ENCODE measurements at places on chromosomes 7 and 10.

DNA sequence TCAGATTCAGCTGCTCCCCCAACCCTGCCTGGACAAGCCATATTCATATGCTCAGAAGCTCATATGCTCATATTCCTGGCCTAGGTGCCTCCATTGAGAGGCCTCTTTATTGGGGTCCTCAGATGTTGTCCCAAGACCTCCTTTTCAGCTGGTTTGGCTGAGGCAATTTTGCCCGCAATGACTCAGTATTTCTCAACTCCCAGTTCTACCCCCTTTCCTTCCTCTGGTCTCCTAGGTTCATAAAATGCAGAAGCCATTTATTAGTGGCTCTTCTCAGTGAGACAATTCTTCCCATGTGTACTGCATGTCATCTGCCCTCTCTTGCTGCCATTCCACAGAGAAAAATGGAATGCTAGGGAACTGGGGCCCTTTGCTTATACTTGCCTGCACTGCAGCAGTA, 110.7 kb downstream of the INHBA start:
- no peak for DNase-seq

DNA sequence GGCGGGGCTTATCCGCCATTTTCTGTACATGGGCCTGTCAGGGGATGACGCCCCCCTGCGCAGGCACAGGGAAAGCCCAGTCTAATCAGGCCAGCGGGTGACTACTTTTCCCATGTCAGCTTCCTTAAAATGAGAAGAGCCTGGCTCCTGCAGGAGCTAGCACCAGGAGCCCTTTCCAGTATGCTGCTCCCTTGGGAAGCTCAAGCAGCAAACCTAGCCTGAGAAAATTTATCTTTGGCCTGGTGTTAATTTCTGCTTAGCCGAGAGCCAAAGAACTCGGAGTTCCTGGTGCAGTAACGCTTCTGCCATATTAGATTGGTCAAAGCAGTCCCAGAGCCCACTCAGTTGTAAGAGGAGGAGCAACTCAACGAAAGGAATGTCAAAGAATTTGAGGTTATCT, 239.0 kb upstream of the PHYHIPL start:
- DNase-seq: no peak

- no peak for DNase-seq
Observed at GRCh38 chr10:33612551-33612950, 278.1 kb upstream of the NRP1 start.

DNA sequence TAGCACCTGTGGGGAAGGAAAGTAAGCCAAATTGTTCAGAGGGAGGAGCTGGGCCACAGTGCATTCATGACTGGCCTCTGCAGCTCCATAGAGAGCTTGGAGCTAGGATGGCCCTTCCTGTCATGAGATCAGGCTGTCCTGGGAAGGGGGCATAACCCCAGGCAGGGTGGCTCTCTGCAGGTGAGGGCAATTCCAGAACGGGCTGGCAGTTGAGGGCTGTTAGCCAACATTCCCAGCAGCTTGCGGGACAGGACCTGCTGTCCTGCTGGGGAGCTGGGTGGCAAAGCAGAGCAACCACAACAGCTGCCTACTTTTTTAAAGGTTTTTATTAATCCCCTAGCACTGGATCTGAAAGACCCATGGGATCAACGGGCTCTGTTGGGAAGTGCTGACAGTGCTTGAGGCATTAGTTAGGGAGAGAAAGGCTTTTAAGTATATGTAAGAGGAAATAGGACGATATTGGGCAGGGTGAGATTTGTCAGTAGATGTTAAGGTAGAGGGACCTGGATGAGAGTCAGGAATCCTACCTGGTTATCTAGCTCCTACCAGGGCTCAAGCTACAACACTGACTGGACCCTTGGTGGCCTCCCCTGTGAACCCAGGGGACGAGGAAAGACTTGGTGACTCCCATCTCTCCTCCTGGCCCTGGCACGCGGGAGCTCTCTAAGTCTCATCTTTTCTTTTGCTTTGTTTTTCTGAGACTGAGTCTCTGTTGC, 77.8 kb downstream of the NAMPT start:
- no peak for DNase-seq

DNA sequence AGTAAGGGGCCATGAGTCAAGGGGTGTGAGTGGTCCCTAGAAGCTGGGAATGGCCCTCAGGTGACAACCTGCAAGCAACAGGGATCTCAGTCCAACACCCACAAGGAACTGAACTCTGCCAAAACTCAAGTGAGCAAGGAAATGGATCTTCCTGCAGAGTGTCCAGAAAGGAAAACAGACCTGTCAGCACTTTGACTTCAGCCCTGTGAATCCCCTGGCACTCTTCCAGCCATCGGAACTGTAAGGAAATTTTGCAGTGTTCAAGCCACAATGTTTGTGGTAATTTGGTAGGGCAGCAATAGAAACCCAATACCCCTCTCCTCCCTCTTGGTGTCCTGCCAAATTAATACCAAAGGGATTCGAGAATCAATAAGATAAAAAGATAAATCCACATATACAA, 6.9 kb downstream of the LYZL1 start:
- DNase-seq: no peak

- no peak for DNase-seq
Observed at GRCh38 chr7:946256-946996, 8.1 kb downstream of the ADAP1 start.

DNA sequence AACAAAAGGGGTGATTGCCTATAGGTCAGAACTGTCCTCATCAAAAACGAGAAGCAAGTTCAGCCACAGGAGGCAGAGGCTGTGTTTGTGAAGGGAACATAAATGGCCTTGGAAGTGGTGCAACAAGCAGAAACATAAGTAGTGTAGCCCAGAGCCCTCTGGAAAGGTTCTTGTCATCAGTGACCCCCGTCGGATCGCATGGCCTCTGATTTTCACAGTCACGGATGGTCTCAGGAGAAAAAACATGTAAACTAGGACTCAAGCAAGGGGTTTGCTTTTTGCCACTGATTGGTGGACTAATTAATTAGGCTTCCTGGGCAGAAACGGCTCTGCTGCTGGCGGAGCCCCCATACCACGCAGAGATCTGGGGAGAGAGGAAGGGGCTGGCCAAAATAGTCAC, 496.5 kb upstream of the MKI67 start:
- DNase-seq: no peak

DNA sequence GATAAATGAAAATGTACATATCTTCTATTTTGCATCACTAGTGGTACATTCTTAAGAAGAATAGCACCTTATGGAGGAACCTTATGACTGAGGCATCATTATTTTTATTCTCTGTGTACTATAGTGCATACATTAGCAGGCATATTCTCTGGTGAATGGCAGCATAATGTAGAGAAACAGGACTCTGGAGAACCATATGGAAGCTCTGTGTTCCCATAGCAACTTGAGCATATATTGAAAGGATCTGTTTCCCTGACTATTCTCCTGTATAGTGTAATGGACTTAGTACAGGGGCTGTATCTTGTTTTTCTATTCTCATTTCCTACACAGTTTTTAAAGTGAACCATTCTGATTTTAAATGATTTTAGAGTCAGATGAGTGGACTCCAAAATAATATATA, 128.4 kb upstream of the SMIM30 start:
- DNase-seq: peak; percentile 23

DNA sequence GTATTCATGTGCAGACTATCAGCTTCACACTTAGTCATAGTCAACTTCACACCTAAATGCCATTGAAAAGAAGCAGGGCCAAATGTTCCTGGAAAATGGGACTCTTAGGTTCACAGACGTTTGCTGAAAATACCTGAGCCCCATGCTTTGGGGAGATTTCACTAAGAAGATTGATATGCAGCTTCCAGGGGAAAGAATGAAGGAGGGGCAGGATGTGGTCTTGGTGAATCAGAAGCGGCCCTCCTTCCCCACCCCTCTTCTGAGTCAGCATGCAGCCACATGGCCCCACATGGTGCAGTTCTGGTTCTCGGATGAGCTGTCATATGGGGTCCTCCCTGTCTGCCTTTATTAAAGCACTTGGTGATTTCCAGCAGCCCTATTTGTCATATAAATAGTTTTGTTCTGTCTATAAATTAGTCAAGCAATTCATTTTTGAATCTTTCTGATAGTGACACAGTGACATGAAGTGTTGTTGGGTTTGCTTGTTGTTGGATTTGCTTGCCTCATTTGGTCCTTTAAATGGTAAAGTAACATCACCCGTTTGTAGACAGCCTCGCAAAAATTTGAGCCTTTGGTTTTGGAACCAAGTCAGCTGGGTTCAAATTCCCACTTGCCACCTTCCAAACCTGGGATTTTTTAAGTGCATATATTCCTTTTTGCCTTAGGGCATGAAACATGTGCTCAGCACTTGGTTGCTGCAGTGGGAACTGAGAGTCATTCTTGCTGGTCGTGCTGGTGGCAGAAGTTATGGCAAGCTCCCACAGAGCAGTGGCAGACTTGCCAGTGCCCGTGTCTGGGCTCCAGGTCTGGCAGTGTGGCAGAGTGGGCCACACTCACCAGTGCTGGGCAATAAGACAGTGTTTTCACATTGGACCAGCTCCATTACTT, 68.1 kb upstream of the CDK6 start:
- DNase-seq: no peak

DNA sequence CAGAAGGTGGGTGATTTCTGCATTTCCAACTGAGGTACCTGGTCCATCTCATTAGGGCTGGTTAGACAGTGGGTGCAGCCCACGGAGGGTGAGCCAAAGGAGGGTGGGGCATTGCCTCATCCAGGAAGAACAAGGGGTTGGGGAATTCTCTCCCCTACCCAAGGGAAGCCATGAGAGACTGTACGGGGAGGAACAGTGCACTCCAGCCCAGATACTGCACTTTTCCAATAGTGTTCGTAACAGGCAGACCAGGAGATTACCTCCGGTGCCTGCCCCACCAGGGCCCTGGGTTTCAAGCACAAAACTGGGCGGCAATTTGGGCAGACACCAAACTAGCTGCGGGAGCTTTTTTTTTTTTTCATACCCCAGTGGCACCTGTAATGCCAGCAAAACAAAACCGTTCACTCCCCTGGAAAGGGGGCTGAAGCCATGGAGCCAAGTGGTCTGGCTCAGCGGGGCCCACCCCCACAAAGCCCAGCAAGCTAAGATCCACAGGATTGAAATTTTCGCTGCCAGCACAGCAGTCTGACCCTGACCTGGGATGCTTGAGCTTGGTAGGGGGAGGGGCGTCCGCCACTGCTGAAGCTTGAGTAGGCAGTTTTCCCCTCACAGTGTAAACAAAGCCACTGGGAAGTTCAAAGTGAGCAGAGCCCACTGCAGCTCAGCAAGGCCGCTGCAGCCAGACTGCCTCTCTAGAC, 31.2 kb downstream of the ARMC10 start:
- DNase-seq: no peak

- DNase-seq: no peak
Observed at GRCh38 chr7:94547126-94547525, 37.5 kb downstream of the CASD1 start.

DNA sequence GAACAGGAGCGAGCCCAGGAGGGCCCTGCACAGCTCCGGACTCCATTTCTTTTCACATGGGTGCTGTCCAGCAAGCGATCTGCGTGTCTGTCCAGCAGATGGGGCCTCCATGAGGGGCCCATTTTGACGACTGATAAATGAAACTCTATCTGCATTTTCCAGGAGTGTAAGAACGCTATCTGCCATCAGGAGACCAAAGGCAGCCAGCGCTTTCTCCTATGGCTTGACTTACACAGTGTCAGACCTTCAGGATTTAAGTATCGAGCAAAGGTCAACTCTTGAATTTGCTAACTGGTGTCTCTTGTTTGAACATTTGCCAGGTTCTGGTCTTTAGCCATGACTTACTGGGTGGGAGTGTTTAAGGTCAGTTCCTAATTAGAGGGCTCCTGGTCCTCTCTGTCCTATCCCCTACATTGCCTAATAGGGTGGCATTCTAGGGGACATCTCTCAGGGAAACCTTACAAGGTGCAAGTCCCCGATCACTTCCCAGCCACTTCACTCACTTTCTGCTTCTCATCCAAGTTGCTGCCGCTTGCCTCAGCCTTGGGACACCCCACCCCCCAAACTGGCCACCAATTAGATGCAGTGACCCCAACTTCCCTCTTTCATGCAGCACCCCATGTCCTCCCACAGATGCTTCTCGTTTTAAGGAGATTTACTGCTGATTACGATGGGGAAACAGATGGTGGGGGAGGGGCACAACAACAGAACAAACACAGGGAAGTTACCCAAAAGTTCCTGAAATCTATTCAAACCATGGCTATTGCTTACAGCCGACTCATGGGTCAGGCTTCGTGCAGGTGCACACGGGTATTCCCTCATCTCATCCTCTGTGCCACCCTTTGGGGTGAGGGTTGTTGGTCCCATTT, 20.0 kb downstream of the VSIR start:
- no peak for DNase-seq

DNA sequence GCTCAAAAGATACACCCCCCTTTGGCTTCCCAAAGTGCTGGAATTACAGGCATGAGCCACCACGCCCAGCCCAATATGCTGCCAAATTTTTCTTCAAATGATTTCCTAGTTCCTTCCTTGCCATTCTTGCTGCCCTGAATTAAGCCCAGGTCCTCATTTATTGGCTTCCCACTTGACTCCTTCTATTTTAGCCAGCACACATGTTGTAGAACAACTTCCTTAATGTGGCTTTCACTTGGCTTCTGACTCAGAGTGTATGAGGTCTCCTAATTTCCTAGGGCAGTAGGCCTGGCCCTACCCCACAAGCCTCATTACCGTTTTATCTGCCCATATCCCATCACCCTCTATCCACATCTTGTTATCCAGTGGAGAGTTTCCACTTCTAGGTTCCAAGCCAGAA, 21.8 kb upstream of the HIPK2 start:
- DNase-seq: no peak

GRCh38 chr10:31296754-31297153, 22.3 kb upstream of the ZEB1 start:
- no peak for DNase-seq

DNA sequence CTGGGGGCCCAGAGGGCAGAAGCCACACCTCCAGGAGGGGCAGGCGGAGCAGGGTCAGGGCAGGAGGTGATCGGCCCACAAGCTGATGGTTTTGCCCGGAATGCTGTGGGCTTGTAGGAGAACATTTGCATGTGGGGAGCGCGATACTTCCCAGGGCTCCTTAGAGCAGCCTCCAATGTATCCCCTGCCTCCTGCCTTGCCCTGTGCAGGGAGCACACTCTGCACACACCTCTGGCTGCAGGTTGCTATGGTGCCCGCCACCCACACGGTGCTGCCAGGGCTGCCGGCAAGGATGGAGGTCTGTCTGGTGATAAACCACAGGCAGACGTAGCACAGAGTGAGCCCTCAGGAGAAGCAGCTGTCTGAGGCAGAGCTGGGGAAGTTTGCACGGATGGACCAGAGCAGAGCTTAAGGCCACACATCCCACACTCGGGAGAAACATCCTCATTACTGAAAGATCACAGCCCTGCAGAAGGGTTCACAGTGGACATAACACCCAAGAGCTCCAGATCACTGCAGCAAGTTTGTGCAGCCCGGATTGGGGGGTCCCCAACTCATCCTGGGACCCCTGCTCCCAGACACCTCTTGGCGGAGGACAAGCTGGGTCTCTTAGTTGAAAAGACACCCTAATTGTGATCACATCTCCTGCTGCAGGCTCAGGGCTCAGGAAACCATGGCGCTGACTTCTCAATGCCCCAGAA, 41.8 kb downstream of the VIPR2 start:
- DNase-seq: no peak

GRCh38 chr7:37128327-37129034, 320.2 kb downstream of the ELMO1 start:
- no peak for DNase-seq
